ENCODE measurements at places on chromosomes 5 and 9. TPM values are rescaled to one million over a fixed set of nuclear protein-coding genes. Genes with fewer than 3 reads are reported as not detected.

PNPLA7 gene
- 8.4 TPM for polyA plus RNA-seq

MCTP1 gene
- polyA plus RNA-seq, result 1.8 TPM

RMI1 gene
- polyA plus RNA-seq, result 4.2 TPM

OR2V1 gene
- not detected for polyA plus RNA-seq

PCDHGA12 gene
- polyA plus RNA-seq, result 0.02 TPM

SPATA31C1 gene
- not detected for polyA plus RNA-seq

SMIM3 gene
- 8.8 TPM for polyA plus RNA-seq

PSMD5 gene
- 11.3 TPM for polyA plus RNA-seq

STK32A gene
- 0.42 TPM for polyA plus RNA-seq

C5orf52 gene
- polyA plus RNA-seq, result not detected

FOXI1 gene
- not detected for polyA plus RNA-seq

PCDHA10 gene
- polyA plus RNA-seq, result 0.02 TPM

ZNG1F gene
- polyA plus RNA-seq, result 21.2 TPM

MEIKIN gene
- not detected for polyA plus RNA-seq

GRM6 gene
- polyA plus RNA-seq, result not detected

BTNL3 gene
- 0.13 TPM for polyA plus RNA-seq

PAPPA gene
- polyA plus RNA-seq, result 0.13 TPM
